Stimulated activated CD8-positive, alpha-beta memory T cell treated with anti-CD3 and anti-CD28 coated beads, Interleukin-2, amount 100 ng/mL, for 1 hour (primary cell): ENCODE measurements at places on chromosomes 4 and X.

DNA sequence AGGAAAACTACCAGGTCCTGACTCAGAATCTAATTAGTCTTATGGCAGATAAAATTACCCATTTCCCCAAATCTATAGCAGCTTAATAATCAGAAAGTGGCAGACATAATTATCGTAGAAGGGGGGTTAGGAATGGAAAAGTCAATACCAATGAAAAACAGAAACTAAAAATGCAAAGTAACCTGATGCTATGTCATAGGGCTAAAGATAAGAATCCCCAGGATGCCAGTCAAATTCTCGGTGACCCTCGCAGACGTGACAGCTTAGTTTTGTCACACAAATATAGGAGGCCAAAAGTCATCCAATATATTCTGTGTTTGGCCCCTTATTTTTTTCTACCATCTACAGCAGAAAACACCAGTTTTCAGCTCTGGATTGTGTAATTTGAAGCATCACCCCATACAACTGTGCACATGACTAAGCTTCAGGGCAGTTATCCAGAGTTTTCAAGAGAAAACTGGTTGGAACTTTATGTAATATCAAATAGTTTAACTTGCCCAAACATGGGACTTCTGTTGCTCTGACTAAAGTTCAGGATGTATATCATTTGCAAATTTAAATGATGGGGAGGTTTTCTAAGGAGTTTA is 30.9 kb downstream of the RASSF6 start:
- DNase-seq: no peak

GRCh38 chr4:90960840-90961239 is 833.6 kb downstream of the CCSER1 start:
- no peak for DNase-seq

DNA sequence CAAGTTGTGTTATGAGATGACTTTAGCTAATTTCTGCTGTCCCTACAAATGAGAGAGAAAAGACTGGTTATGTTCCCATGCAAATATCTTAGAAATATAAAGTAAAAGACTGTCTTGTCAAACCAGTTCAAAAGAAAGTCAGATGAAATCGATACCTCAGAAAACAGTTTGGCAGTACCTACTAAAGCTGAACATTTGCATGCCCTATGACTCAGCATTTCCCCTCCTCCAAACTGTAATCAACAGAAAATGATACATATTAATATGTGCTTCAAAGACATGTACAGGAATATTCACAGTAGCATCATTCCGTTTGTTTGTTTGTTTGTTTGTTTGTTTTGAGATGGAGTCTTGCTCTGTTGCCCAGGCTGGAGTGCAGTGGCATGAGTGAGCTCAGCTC is 90.3 kb downstream of the ARX start:
- DNase-seq: no peak

GRCh38 chr4:70746179-70746839 is 24.5 kb downstream of the RUFY3 start:
- no peak for DNase-seq

- no peak for DNase-seq
Measured at GRCh38 chrX:3244955-3245354, 101.5 kb downstream of the MXRA5 start.

DNA sequence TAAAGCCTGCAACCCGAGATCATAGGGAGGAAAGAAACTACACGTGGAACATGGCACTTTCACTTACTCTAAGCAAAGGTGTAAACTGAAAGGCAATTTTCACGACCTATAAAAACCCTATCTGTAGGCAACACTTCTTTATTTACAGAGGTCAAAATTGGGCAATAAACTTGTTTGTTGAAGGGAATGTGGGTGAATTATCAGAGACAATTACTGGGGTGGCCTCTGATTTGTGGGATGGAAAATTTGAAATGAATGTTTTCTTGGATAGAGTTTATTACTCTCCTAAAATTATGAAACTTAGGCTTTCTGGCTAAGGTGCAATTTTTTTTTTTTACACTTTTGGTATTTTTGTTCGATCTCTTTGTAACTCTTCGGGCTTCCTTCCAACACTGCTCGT is 734.1 kb upstream of the TENM3 start:
- no peak for DNase-seq

DNA sequence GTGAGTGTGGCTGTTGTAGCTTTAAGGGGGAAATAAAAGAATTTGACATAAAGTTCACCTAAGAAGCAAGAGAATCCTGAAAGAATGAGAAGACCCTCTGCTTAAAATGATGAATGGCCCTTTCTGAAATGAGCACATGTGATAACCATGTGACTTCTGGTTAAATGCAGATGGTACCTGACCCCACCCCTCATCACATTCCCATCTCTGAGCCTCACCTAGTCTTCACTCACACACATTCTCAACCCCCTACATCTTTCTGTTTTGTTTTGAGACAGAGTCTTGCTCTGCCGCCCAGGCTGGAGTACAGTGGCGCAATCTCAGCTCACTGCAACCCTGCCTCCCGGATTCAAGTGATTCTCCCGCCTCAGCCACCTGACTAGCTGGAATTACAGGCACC is 31.5 kb downstream of the SEPTIN6 start:
- DNase-seq: no peak

GRCh38 chr4:15375667-15376066 is 52.2 kb upstream of the C1QTNF7 start:
- no peak for DNase-seq

DNA sequence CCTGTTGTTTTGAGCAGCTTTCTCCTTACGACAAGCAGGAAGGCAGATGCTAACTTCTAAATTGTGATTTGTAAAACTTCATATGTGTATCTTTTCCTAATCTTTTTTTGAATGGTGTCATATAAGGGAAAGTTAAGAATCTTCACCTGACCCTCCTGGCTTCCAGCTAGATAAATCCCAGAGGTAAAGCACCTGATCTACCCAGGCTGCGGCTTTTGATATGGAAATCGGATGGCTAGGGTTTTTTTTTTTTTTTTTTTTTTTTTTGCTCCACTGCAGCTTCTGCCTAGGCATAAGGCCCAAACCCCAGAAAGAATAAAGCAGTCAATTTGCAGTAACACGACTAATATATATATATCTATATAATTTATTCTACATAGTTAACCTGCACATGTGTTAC is 10.0 kb downstream of the MAB21L2 start:
- DNase-seq: no peak
